Testis (tissue), 5 donors: ENCODE measurements at places on chromosomes 7 and 10. TPM values are rescaled to one million over a fixed set of nuclear protein-coding genes. Genes with fewer than 3 reads are reported as not detected.

- no peaks in the 10 kb centered on the region for H3K36me3 ChIP-seq
- H3K27ac ChIP-seq: no peak overlapping the region
- no peak overlapping the region for H3K4me3 ChIP-seq
Observed at GRCh38 chr10:52706332-52707070, 66.1 kb downstream of the MBL2 start.

- H3K27ac ChIP-seq: no peak overlapping the region
- no peaks in the 10 kb centered on the region for H3K27me3 ChIP-seq
- no peaks in the 10 kb centered on the region for H3K36me3 ChIP-seq
- peak overlapping the region; percentile 39 for H3K4me3 ChIP-seq
- peaks cover 6% of the 10 kb centered on the region for H3K4me1 ChIP-seq
Observed at GRCh38 chr7:20783125-20783699, 3.5 kb downstream of the SP8 start.

GRCh38 chr10:78356291-78356900 is 322.7 kb downstream of the RPS24 start:
- DNase-seq: no peak
- no peaks in the 10 kb centered on the region for H3K4me1 ChIP-seq
- no peak overlapping the region for H3K4me3 ChIP-seq
- H3K27ac ChIP-seq: no peak overlapping the region

DNA sequence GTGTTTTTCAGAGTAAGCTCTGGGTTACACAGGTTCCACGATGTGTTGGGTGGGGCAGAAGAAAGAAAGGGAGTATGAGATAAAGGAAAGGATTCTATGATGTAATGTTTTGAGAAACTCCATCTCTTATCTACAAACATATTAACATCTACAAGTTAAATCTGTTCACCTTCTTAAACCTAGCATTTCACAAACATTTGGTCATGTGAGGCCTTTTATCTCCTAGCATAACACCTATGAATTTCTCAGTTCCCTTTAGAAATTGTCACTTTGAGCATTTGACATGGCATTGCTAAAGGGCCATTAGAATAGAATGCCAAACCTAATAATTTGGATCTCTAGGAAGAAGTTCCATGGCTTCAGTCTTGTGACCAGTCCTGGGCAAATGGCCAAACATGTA is 217.1 kb upstream of the AOAH start:
- H3K27me3 ChIP-seq: no peaks in the 10 kb centered on the region
- no peak for DNase-seq
- H3K4me3 ChIP-seq: no peak overlapping the region

AKR1C2 gene
- 8.7 TPM for total RNA-seq

- no peak overlapping the region for H3K4me3 ChIP-seq
- H3K36me3 ChIP-seq: no peaks in the 10 kb centered on the region
- no peaks in the 10 kb centered on the region for H3K27me3 ChIP-seq
- no peak overlapping the region for H3K27ac ChIP-seq
- H3K4me1 ChIP-seq: peaks cover 12% of the 10 kb centered on the region
- DNase-seq: no peak
Observed at GRCh38 chr7:5363729-5364128, 59.9 kb downstream of the TNRC18 start.

GRCh38 chr10:19119191-19119590 is 70.6 kb downstream of the MALRD1 start:
- no peaks in the 10 kb centered on the region for H3K27me3 ChIP-seq
- H3K27ac ChIP-seq: no peak overlapping the region
- H3K4me3 ChIP-seq: no peak overlapping the region

DNA sequence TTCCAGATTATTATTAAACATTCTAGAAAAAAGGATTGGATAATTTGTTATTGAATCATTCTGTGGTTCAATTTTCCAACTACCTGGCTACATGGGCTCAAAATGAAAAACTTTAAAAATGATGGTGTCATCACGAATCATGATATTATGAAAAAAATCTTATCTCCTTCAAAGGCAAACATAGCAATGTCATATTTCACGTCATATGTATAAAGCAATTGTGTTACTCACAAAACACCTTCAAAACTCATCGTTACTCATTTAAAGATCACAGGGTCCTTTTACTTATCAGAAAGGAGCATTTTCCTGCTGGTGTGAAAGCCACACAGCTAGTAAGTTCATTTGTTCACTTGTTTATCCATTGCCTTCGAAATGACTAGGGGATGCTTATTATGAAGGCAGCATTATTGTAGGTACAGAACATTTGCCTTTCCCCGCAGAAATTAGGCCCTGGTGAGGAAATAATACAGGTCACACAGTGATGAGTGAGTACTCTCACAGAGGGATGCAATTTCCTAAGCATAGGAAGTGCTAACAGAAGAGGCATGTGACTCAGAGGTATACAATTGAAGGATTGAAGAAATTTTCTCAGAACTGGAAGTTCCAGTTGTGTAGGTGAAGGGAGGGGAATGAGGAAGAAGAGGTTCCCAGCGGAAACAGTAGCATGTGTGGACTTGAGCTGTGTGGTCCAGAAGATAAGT is 478.7 kb downstream of the INHBA start:
- no peaks in the 10 kb centered on the region for H3K4me1 ChIP-seq
- DNase-seq: no peak
- H3K36me3 ChIP-seq: no peaks in the 10 kb centered on the region
- no peaks in the 10 kb centered on the region for H3K27me3 ChIP-seq
- no peak overlapping the region for H3K4me3 ChIP-seq

DNA sequence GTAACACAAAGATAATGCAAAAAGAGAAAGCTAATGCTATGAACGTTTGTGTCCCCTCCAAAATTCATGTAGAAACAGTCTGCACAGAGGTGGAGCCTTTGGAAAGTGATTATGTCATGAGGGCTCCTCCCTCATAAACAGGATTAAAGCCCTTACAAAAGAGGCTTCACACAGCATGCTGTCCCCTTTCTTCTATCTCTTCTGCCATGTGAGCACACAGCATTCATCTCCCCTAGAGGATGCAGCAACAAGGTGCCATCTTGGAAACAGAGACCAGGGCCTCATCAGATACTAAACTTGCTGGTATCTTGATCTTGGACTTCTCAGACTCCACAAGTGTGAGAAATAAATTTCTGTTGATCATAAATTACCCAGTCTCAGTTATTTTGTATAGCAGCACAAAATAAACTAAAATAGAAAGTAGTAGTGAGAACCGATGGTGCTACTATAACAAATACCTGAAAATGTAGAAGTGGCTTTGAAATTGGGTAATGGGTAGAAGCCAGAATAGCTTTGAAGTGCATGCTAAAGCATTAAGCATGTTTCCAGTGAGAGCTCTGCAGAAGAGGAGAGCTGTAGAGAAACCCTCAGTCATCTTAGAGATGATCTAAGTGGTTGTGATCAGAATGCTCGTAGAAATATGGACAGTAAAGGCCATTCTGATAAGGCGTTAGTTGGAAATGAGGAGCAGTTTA is 108.7 kb downstream of the DNAJC1 start:
- no peaks in the 10 kb centered on the region for H3K27me3 ChIP-seq
- no peak overlapping the region for H3K27ac ChIP-seq
- H3K36me3 ChIP-seq: no peaks in the 10 kb centered on the region

DNA sequence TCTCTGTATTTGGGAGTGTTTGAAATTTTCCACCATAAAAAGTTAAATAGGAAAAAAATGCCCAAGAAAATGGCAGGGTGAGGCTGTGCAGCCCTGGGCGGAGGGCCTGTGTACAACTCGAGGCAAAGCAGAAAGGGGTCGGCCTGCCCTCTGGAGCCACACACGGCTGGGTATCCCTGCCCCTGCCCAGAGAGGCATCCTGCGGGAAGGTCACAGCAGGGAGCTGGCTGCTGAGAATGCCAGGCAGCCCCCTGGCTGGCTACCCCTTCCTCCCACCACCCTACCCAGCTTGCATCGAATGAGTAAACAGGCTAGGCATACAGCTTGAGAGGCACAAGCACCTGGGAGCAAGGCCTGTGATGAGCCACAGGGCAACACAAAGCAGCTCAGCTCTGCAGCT is 46.1 kb downstream of the CAMK2B start:
- no peak for DNase-seq
- no peaks in the 10 kb centered on the region for H3K4me1 ChIP-seq
- no peak overlapping the region for H3K4me3 ChIP-seq
- no peak overlapping the region for H3K27ac ChIP-seq
- H3K27me3 ChIP-seq: no peaks in the 10 kb centered on the region
- no peaks in the 10 kb centered on the region for H3K36me3 ChIP-seq

CRPPA gene
- 3.7 TPM for total RNA-seq

DNA sequence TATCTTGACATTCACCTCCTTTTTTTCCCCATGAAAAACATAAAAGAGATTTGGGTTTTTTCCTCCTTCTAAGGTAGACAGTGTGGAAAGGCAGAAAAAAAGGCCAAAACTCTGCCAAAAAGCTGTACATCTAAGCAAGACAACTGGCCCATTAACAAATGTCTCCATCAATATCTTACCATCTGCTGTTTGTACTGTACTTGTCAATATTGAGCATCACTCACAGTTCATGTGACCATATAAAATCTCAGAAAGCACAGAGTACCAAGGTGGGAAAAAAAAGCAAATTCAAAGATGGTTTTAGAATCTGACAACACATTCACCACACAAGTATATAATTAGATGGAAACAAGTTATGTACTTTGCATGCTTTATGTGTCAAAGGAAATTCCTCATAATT is 52.6 kb downstream of the CACNA2D1 start:
- no peak for DNase-seq
- no peaks in the 10 kb centered on the region for H3K4me1 ChIP-seq
- H3K27me3 ChIP-seq: no peaks in the 10 kb centered on the region
- no peak overlapping the region for H3K27ac ChIP-seq
- no peak overlapping the region for H3K4me3 ChIP-seq
- no peaks in the 10 kb centered on the region for H3K36me3 ChIP-seq

CTNNA3 gene
- total RNA-seq: 19.4 TPM

GRCh38 chr7:7688310-7688709 is 30.1 kb downstream of the RPA3 start:
- H3K27me3 ChIP-seq: no peaks in the 10 kb centered on the region
- no peak overlapping the region for H3K27ac ChIP-seq
- H3K36me3 ChIP-seq: no peaks in the 10 kb centered on the region
- no peak overlapping the region for H3K4me3 ChIP-seq
- peaks cover 5% of the 10 kb centered on the region for H3K4me1 ChIP-seq

DNA sequence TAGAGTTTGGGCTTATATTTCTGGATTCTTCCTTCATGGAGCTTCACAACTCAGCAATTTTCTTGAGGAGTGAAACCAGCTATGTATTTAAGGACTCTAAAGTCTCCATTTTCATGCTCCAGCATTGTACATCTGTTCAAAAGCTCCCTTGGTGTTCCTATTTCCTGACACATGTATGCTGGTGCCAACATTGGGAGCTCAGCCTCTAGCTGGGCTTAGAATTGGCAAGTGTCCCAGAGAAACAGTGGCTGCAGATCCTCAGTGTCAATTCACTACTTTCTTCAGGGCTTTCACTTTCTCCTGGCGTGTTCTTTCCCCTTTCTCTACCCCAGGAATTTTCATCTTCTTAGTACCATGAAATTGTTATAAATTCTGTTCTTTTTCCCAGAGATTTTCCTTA is 103.1 kb downstream of the ZNF467 start:
- no peaks in the 10 kb centered on the region for H3K4me1 ChIP-seq
- no peak overlapping the region for H3K27ac ChIP-seq
- no peaks in the 10 kb centered on the region for H3K27me3 ChIP-seq
- H3K36me3 ChIP-seq: no peaks in the 10 kb centered on the region
- peak; percentile 23 for DNase-seq

- H3K4me3 ChIP-seq: no peak overlapping the region
- H3K27me3 ChIP-seq: no peaks in the 10 kb centered on the region
- no peak overlapping the region for H3K27ac ChIP-seq
- no peaks in the 10 kb centered on the region for H3K36me3 ChIP-seq
- no peaks in the 10 kb centered on the region for H3K4me1 ChIP-seq
- no peak for DNase-seq
Observed at GRCh38 chr10:4790045-4790444, 36.0 kb upstream of the AKR1E2 start.

DNA sequence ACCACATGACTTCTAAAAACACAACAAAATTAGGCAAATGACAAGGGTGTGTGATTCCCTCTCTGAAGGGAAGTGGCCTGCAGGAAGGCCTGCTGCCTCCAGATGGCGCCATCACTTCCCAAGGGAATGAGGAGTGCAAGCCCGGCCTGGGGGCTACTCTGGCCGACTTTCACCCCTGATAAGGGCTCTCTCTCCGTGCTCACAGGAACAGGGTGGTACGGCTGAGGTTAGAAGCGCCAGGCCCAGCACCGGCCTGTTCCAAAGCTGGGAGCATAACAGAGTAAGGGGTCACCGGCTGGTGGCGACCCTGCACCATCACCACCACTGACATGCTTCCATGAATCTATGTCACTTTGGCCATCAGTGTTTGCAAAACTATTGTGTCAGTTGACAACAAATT is 13.1 kb downstream of the RBP3 start:
- H3K4me1 ChIP-seq: no peaks in the 10 kb centered on the region
- H3K36me3 ChIP-seq: no peaks in the 10 kb centered on the region
- H3K27me3 ChIP-seq: no peaks in the 10 kb centered on the region
- no peak overlapping the region for H3K27ac ChIP-seq
- peak; percentile 55 for DNase-seq
- H3K4me3 ChIP-seq: no peak overlapping the region

DYNC1I1 gene
- 7.1 TPM for total RNA-seq

- H3K27ac ChIP-seq: no peak overlapping the region
- no peak for DNase-seq
- no peak overlapping the region for H3K4me3 ChIP-seq
Observed at GRCh38 chr7:157502701-157503111, 165.9 kb downstream of the DNAJB6 start.

HOXA13 gene
- total RNA-seq: not detected

- no peak for DNase-seq
- H3K4me1 ChIP-seq: no peaks in the 10 kb centered on the region
- H3K27me3 ChIP-seq: no peaks in the 10 kb centered on the region
- H3K36me3 ChIP-seq: no peaks in the 10 kb centered on the region
- H3K4me3 ChIP-seq: no peak overlapping the region
Observed at GRCh38 chr10:75754096-75754831, 322.8 kb downstream of the LRMDA start.

- no peak overlapping the region for H3K27ac ChIP-seq
- no peak overlapping the region for H3K4me3 ChIP-seq
- DNase-seq: no peak
- H3K4me1 ChIP-seq: no peaks in the 10 kb centered on the region
- no peaks in the 10 kb centered on the region for H3K27me3 ChIP-seq
- no peaks in the 10 kb centered on the region for H3K36me3 ChIP-seq
Observed at GRCh38 chr7:33258491-33258951, 129.2 kb downstream of the BBS9 start.

DNA sequence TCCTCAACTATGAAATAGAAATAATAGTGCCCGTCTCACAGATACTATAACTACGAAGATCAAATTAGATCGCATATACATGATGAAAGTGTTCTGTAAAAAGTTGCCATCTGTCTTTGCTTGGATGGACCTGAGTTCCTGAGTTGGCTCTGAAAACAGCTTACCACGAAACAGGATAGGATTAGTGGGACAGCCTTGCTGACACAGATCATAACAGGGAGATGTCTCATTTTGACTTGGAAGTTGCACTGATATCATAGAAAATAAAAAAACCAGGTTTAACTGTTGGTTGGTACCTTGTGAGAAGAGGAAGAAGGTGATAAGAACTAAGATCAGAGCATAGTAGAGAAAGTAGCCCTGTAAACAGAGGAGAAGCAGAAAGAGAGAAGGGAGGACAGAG is 79.3 kb upstream of the AGBL3 start:
- H3K36me3 ChIP-seq: no peaks in the 10 kb centered on the region
- DNase-seq: no peak
- H3K4me1 ChIP-seq: peaks cover 9% of the 10 kb centered on the region
- no peak overlapping the region for H3K27ac ChIP-seq
- no peak overlapping the region for H3K4me3 ChIP-seq

GRCh38 chr10:34444223-34445183 is 370.6 kb downstream of the PARD3 start:
- H3K36me3 ChIP-seq: no peaks in the 10 kb centered on the region
- H3K27ac ChIP-seq: no peak overlapping the region
- no peak overlapping the region for H3K4me3 ChIP-seq
- no peak for DNase-seq
- H3K4me1 ChIP-seq: no peaks in the 10 kb centered on the region

CFAP46 gene
- 67.6 TPM for total RNA-seq
